ENCODE measurements at places on chromosomes 3 and 15.
A peak's percentile ranks its signal among the peaks of the same experiment; 100 is the strongest.

- no peak for DNase-seq
Measured at GRCh38 chr15:61780278-61780980, 279.8 kb downstream of the VPS13C start.

- peak; percentile 92 for DNase-seq
Measured at GRCh38 chr3:171967137-171967783, 72.1 kb upstream of the FNDC3B start.

- DNase-seq, result no peak
Measured at GRCh38 chr3:13708301-13708700, 159.4 kb downstream of the FBLN2 start.

DNA sequence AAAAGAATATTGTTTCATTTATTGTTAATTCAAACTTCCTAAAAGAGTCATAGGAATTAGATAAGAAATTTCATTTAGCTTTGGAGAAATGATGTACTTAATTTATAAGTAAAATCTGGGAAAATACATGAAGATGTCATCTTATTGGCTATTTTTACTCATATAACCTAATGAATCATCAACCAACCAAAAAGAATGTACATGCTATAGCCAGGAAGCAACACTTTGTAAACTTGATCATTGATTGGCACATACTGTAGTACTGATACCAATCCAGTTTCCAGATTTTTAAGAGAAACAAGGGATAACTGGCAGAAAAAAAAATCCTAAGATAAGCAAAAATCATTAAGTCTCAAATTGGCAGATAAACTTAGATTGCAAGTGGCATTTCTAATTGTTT lies 207.9 kb upstream of the CDIN1 start:
- DNase-seq, result no peak

DNA sequence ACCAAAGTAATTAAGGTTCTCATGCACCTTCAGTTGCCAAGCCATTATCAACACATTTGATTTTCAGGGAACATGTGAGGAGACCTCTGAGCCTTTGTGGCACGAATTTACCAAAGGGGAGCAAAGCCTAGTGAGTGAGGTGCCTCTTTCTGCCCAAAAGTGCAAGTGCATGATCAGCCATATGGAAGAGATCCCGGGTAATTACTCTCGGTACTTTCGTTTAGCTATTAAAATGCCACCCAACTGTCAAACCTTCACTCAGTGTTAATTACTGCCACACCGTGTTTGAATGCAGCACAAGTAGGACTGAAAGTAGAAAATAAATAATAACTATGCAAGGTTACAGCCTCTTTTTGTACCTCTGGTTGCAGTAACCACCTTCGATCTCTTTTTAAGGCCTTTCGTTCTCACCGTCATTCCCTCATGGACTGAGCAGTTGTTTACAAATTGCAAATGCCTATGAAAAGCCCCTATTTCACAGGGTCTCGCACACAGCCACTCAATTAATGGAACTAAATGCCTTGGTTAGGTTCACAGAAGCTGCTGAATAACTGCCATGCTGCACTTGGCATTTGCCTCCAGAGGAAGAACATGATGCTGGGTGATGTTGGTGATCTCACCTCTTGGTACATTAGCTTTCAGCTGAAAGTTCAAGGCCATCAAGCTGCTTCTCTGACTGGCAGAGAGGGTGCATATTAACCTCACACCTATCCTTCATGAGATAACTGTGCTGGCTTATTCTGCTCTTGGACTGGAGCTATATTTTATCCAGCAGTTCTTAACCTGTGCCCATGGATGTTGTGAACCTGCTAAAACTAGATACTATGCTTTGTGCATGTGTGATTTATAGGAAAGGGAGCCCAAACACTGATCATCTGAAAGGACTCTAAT lies 69.9 kb downstream of the TNIK start:
- DNase-seq, result no peak

DNA sequence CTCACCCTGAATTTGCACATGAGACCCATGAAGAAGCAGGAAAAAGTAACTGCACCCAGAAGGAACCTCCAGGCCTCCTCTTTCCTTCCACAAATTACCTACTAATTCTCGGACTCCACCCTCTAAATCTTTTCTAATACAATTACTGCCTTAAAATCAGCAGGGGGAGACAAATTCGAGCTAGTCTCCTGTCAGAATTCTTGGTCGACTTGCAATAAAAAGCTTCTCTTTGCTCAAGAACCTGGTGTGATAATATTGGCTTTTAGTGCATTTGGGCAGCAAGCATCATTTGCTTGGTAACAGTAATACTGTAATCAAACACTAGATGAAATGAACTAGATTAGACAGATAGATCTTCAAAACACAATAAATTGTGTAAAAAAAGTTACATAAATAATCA lies 281.9 kb downstream of the RAP2B start:
- DNase-seq, result no peak

GRCh38 chr15:49989498-49989897 lies 129.5 kb downstream of the ATP8B4 start:
- no peak for DNase-seq

DNA sequence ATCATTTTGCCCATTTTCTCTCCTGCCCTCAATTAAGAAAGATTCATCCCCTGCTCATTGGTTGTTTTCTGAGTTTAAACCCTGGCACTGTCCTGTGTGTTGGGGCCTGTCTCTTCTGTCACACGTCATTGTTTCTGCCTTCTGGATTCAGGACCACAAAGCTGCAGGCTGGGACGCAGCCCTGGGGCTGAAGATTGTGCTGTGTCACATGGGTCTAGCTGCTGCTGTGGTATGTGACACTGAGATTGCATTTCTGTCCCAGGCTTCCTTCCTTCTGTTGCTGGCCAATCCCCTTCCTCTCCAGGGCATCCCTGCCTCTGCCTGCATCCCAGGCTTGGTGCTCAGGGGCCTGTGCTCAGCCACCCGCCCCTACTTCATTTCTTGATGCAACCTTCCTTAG lies 28.9 kb downstream of the INSYN1 start:
- no peak for DNase-seq

DNA sequence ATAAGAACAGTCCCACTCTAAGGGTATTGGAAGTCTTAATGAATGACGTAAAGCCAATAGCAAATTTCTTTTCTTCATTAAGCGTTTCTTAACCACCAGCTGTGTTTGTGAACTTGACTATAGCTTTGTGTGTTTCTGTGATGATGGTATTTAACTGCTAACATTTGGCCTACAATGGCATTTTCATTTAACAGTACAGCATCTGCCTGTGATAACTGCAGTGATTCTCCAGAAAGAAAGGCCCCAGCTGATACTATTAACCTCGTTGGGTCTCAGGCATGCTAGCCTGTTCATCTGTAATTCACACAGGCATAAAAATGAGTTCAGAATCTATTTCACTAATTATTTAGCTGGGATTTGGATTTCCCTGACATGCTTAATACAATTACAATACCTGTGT lies 121.9 kb downstream of the NECTIN3 start:
- no peak for DNase-seq

GRCh38 chr3:24111711-24112110 lies 166.6 kb downstream of the NR1D2 start:
- no peak for DNase-seq

Measured in GF-D8 (cell line).